ENCODE measurements at places on chromosomes 16 and 17.

DNA sequence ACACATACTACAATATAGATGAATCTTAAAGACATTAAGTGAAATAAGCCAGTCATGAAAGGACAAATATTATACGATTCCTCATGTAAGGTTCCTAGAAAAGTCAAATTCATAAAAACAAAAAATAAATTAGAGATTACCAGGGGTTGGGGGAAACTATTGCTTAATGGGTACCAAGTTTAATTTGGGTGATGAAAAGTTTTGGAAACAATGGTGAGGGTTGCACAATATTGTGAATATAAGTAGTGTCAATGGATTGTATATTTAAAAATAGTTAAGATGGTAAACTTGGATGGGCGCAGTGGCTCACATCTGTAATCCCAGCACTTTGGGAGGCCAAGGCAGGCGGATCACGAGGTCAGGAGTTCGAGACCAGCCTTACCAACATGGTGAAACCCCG, 17.9 kb downstream of the HSF5 start:
- DNase-seq = no peak

- no peak for DNase-seq
Observed at GRCh38 chr17:16314859-16315258, 38.4 kb downstream of the CENPV start.

- no peak for DNase-seq
Observed at GRCh38 chr17:66605541-66605940, 229.4 kb upstream of the CACNG5 start.

- DNase-seq = no peak
Observed at GRCh38 chr17:29722411-29723198, 99.9 kb upstream of the CORO6 start.

DNA sequence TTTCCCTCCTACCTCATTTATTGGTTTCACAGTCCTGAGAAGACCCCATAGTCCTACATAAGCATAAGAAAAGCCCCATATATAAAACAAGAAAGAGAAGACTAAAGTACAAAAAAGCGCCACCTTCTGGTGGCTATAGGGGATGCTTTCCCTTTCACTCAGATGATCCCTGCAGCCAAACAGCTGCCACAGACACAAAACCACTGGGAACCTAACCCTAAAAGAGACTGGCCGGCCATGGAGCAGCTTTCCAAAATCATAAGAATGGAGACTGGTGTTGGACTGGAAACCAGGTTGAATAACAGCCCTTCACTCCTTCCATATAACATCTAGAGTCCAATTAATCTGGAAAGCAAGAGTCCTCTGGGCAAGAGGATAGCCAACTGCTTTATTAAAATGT, 11.4 kb downstream of the DYNC1LI2 start:
- no peak for DNase-seq

- no peak for DNase-seq
Observed at GRCh38 chr16:48969611-48970010, 312.0 kb downstream of the CBLN1 start.

DNA sequence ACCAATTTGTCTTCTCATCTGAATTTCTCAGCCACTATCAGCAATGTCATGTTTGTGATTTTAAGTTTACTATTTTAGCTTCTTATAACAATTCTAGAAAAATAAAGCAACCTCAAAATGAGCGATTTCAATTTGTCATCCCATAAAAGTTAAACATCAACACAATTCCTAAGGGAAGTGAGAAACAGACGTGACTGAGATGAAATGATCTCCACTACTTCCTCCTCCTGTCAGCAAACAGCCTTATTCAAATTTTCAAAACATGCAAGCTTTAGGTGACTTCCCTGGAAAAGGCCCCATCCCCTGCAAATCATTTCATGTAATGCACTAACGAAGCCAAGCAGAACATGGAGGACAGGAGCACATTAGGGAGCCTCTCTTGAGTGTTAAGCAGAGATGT, 64.9 kb downstream of the ZNF652 start:
- DNase-seq = no peak

- no peak for DNase-seq
Observed at GRCh38 chr17:82129095-82129494, 31.1 kb upstream of the FASN start.

GRCh38 chr17:73211745-73212144, 18.9 kb downstream of the COG1 start:
- no peak for DNase-seq

DNA sequence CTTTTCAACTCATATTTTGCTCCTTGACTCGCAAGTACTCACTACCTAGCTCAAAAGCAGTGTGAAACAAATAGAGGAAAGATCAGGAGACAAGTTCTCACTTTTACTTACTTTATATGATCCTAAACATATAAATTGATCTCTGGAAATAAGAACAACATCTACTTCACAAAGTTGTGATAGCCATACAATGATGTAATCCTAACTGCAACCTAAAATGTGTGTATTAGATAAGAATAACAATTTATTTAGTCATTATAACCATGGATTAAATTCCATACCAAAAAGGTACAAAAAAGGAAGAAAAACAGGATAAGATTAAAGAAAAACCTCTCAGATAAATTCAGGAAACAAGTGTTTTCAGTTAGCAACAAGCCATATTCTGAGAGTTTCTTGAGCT, 103.4 kb downstream of the CDC27 start:
- no peak for DNase-seq
